ENCODE measurements at places on chromosomes 1 and 21.

DNA sequence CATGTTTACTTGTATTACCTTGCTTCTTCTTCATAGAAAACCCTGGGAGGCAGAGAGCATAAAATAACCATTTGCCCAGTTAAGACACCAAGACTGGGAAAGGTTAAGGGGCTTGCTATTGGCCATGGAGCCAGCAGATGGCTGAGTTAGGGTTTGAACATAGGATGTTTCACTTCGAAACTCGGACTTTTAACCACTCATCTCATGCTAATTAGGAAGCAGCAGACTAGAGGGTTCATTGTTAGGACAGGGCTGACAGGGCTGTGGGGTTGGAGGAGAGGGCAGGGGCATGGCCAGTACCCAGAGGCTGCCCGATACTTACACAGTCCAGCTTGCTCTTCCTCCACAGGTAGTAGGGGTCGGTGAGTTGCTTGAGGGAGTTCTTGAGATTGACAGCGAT lies 17.0 kb downstream of the SLC26A9 start:
- no peak for DNase-seq

GRCh38 chr1:85244271-85245061 lies 15.0 kb downstream of the C1orf52 start:
- DNase-seq = peak; percentile 39

GRCh38 chr1:227218870-227219573 lies 99.3 kb downstream of the CDC42BPA start:
- DNase-seq = no peak

DNA sequence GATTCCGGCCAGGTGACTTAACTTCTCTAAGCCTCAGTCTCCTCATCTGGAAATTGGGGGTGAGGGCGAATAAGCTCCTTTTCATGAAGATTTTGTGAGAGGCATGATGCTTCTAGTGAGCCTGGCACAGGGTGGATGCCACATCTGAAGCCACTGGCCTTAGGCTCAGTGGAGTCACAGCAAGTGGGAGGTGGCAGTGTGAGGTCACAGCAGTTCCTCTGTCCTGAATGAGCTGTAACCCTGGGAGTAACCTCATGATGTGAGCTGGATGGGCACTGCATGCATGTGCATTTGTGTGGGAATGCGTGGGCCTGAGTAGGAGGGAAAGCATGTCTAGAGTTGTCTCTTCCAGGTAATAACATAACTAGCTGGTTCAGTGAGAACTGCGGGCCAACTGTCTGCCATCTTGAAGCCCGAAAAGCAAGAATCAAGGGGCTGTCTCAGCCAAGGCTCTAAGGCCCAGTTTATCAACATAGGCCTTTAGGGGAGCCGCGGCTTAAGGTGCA lies 27.0 kb upstream of the HTR1D start:
- no peak for DNase-seq

All from HTR-8/SVneo (cell line).